EH (cell line): ENCODE measurements at places on chromosomes 1 and 21.

DNA sequence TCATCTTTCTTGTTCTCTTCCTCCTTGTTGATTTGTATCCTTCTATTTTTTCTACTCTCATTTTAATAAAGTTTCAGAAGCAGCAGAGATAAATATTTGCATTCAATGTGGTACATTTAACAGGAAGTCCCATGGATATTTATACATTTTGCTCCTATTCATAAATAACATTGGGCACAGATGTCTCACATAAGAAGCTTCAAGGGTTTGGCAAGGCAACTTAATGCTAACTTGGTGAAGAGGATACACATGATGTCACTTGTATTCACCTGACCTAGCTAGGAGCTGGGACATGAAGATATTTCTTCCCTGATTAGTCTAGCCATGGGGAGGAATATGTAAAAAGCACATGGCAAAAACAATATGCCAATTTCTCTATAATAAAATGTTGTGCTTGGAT, 65.1 kb upstream of the DUSP10 start:
- no peak for DNase-seq

DNA sequence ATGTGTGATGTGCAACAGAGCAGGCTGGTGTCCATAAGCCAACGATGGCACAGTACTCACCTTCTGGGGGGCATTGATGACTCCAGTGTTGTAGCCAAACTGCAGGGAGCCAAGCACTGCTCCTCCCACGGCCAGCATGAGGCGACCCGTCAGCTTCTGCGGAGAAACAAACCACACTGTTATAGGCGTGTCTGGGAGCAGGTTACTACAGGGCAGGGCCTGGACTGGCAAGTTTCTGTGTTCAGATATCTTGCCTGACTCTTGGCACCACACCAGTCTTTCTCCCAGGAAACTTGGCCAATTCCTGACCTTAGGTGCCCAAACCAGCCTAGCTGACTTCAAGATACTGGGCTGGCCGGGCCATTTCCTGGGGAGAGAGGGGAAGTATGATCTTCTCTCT, 15.5 kb downstream of the SLC2A1 start:
- no peak for DNase-seq

DNA sequence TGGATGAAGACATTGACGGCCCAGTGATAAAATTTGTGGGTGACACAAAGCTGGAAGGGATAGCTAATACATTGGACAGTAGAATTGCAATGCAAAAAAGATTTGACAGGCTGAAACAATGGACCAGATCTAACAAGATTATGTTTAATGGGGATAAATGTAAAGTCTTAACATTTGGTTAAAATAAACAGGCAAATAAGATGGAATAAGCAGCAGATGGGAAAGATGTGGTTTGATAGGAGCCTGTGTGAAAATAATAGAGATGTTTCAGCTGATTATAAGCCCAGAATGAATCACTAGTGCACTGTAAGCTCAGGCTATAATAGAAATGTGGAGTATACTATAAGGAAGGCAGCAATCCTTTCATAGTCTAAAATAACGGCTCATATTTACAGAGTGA, 66.2 kb upstream of the NHLH2 start:
- DNase-seq = no peak

GRCh38 chr1:92483610-92484471, 2.9 kb downstream of the GFI1 start:
- no peak for DNase-seq

DNA sequence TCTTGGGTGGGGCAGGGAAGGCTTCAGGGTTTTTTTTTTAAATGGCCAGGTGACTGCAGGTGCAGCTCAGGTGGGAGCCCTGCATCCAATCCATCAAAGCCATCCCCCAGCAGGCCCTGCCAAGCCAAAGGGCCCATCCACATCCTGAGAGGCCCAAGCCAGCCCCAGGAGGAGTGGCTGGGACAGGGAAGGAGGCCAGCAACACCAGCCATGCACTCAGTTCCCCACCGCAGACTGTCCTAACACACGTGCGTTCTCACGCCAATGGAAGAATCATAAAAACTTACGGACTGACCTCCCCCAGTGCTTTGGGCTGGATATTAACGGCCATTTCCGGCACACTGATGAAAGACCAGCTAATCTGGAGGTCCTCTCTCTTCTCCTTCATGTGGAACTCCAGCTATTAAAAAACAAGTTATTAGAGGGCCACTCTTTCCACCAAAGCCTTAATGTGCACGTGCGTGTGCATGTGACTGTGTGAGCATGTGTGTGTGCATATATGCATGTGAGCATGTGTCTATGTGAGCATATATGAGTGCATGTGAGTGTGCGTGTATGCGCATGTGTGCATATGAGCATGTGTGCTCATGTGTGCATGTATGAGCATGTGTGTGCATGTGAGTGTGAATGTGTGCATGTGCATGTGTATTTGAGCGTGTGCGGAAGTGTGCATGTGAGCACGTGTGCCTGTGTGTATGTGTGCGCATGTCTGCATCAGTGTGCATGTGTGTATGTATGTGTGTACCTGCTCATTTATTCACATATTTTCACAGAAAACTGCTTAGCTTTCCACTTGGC, 35.1 kb downstream of the C2CD2 start:
- DNase-seq = no peak
